ENCODE measurements at places on chromosomes 12 and 14. TPM values are rescaled to one million over a fixed set of nuclear protein-coding genes. Genes with fewer than 3 reads are reported as not detected.

Gene NYNRIN
- 13.5 TPM for polyA plus RNA-seq

DNA sequence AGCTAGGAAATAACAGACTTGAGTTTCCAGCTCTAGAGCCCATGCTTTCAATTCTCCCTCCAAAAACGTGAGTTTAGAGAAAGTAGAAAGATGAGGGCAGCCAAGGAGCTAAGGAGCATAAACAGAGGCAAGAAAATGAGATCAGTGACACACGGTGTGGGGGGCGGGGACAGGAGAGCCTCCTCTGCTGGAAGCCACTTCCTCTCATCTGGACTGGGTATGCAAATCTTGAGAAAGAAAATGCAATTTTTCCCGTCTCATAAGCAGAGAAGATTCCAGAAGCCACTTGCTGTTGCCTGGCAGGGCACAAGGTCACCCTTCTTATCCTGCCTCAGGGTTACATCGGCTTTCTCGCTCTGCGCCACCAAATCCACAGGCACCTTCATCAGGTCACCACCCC is 6.0 kb downstream of the OR10P1 start:
- DNase-seq, result no peak

DNA sequence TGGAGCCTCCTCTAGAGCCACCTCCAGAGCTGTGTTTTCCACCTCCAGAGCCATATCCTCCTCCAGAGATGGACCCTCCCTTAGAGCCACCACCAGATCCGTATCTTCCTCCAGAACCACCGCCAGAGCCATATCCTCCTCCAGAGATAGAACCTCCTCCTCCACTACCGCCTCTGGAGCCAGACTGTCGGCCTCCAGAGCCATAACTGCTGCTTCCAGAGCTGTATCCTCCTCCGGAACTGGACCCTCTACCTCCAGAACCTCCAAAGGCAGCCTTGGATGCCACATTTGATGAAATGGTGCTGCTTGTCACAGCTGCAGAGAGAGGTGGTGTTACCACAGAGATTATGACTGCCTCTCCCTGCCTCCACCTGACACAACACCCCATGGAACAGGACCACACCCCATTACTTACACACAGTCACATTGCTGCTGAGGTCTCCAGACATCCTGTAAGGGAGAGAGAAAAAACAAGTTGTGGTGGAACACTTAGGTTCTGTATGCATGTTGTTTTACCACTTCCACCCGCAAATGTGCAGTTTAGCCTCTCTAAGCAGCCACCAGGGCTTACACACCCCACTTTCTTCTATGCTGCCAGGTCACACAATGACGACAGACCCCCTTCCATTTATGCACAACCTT is 6.8 kb downstream of the KRT2 start:
- DNase-seq, result no peak

DNA sequence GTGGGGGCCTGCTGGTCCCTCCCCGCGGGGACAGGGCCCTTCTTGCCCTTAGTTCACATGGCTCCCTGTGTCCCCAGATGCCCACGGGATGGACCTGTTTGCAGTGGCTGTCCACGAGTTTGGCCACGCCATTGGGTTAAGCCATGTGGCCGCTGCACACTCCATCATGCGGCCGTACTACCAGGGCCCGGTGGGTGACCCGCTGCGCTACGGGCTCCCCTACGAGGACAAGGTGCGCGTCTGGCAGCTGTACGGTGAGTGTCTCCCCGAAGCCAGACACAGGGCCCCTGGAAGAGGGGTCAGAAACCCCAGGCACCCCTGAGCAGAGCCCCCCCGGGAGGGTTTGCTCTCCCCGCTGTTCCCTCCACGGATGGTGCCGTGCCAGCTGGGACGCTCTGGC is 13.4 kb downstream of the MMP17 start:
- no peak for DNase-seq

GRCh38 chr12:14910090-14910915 is 24.6 kb upstream of the MGP start:
- no peak for DNase-seq

Gene KRT78
- polyA plus RNA-seq, result not detected

DNA sequence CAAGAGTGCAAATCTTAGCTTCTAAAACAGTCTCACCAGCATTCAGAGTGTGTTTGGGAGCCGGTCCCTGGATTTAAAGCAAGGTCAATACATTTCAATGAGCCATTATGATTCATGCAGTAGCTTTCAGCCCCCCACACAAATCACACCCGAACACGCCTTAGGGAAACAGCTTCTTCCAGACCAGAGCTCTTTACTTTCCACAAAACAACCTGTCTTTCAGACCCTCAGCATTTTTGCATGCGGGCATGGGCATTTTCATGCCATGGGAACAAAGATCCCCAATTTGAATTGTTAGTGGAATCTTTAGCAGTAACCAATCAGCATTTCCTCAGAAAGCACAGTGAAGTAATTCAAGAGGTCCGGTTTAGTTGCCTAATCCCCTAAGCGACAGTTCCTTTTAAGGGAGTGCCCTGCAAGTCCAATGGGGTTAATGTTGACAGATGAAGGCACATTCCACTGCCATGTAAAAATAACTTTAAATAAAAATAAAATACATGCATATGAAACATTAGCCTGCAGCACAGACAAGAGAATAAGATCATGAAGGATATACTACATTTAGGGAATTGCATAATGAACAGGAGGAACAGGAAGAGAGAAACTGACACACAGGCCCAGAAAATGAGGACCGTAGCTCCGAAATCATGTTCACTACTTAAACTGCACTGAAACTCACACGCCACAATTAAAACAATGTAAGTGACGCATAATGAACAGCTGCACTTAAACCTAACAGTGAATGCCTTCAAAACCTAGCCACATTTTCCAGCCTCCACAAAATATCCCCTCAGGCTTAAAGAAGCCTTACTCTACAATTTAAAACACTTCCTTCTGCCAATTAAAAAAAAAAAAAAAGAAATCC is 4.0 kb downstream of the VPS37B start:
- DNase-seq, result peak; percentile 58

Gene PAX9
- polyA plus RNA-seq, result 0.48 TPM

GRCh38 chr12:4997939-4998338 is 45.7 kb upstream of the KCNA5 start:
- no peak for DNase-seq

GRCh38 chr12:32036477-32037263 is 70.0 kb upstream of the BICD1 start:
- no peak for DNase-seq

GRCh38 chr12:68932128-68932960 is 627 bp downstream of the CPM start:
- DNase-seq, result no peak

- no peak for DNase-seq
Measured at GRCh38 chr12:105420659-105421240, 90.3 kb downstream of the C12orf75 start.

- DNase-seq, result no peak
Measured at GRCh38 chr14:98114122-98114895, 1157.7 kb downstream of the BCL11B start.

Gene MMP17
- polyA plus RNA-seq, result 6.9 TPM

- no peak for DNase-seq
Measured at GRCh38 chr12:64571411-64571810, 38.9 kb upstream of the RASSF3 start.

GRCh38 chr12:25578411-25579143 is 25.5 kb upstream of the LMNTD1 start:
- DNase-seq, result no peak

Gene TSPAN19
- not detected for polyA plus RNA-seq

DNA sequence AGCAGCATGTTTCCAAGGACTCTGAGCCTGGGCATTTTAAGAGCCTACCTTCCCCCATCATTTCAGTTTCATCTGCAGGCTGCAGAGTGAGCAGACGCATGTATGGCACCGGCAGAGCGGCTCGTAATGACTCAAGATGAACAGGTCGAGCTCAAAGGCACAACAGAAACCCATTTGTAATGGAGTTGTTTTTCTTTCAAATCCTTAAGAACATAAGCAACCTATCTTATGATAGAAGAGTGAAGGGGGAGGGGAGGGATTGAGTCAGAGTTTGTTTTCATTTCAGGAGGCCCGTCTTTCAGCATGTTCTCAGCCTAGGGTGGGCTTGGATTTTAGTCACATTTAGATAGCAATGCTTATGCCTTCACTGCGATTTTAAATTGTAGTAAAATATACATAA is 54.9 kb upstream of the CISTR start:
- DNase-seq, result no peak

Gene SIX1
- 0.52 TPM for polyA plus RNA-seq

DNA sequence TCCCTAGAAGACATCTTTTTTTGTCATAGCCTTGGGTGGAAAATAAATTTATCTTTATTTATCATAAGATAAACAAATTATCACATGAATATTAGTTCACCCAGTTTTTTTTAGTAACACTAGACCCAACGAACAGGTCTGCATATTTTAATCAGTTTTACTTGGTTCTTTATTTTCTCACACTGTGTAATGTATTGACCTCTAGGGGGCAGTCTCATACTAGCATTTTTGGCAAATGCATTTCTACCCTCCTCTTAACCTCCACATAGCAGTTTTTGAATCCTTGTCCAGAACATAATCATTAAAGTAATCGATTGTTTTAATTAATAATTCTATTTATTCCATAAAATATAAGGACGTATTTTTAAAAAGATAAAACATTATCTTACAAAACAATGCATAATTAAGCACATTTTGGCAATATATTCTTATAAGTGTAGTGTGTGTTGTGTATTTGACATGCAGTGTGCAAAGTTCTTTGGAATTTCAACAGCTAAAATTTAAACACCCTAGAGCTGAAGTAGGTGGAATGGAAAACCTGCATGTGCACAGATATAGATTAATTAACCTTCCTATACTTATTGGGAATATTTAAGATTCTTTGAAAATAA is 31.6 kb upstream of the PTPRQ start:
- DNase-seq, result peak; percentile 18

DNA sequence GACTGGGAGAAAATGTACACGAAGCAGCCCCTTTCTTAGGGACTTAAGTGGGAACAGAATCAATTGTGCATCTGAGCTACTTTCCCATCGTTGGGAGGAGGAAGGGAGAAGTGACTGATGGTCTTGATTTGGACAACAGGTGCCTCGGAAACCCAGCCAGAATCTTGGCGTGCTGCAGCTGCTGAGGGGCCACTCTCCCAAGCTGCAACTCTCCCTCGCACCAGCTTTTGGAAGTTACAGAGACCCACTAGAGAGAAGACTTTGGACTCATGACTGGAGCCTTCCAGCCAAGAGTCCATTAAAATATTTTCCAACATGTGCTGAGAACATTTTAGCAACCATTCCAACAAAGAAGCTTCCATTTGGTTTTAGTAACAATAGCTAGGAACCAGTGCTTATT is 52.3 kb downstream of the GNS start:
- no peak for DNase-seq

- no peak for DNase-seq
Measured at GRCh38 chr12:3172124-3173007, 95.2 kb downstream of the TSPAN9 start.

Gene GPR33
- polyA plus RNA-seq, result not detected

DNA sequence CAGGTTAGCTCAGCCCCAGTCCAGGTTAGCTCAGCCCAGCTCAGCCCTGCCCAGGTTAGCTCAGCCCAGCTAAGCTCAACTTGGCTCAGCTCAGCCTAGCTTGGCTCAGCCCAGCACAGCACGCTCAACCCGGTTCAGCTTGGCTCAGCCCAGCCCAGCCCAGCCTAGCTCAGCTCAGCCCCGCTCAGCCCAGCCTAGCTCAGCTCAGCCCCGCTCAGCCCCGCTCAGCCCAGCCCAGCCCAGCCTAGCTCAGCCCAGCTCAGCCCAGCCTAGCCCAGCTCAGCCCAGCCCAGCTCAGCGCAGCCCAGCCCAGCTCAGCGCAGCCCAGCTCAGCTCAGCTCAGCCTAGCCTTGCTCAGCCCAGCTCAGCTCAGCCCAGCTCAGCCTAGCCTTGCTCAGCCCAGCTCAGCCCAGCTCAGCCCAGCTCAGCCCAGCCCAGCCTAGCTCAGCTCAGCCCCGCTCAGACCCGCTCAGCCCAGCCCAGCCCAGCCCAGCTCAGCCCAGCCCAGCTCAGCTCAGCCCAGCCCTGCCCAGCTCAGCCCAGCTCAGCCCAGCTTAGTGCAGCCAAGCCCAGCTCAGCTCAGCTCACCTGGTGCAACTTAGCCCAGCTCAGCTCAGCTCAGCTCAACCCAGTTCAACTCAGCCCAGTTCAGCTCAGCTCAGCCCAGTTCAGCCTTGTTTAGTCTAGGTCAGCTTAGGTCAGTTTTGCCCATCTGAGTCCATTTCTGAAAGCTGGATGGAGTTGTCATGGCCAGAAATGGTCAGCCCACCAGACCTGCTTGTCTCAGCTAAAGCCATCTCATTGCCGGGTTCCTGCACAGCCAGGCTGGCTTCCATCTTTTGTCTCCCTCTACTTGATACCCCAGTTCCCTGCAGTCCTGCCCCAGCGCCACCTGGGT is 333.6 kb downstream of the TMEM121 start:
- no peak for DNase-seq

DNA sequence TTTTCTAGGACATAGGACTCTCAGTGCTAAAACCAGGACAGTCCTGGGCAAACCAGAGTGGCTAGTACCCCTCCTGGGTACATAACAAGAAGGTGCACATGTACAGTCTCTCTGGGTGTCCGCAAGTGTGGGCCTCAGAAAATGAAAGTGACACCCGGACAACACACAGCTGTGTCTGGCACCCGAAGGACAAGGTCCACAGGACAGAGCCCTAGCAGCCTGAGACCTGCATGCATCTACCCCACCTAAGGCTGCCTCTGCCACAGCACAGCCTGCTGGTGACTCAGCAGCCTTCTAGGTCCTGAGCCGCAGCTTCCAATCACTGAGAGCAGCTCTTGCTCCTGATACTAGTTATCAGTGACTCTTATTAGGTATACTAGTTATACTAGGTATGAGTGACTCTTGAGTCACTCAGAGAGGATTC is 784.1 kb upstream of the TBX3 start:
- no peak for DNase-seq

All from urinary bladder (tissue), 4 donors.